ENCODE measurements at places on chromosomes 2 and 18. TPM values are rescaled to one million over a fixed set of nuclear protein-coding genes. Genes with fewer than 3 reads are reported as not detected.

DNA sequence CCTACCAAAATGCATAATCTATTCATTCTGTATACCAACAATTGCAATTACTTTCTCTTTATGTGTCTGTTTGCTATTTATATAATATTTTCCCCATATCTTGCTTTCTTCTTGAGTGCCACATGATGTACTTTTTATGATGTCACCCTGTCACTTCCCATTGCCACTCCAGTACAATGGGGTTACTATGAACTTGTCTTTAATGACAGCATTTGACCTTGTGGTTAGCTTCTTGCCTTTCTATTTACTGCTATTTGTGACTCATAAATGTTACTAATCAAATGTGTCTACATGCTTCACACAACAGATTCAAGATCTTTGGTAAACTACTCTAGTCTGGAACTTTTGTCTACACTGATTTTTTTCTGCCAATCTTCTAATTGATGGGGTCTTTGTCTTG is 486.3 kb downstream of the NR4A2 start:
- no peaks in the 10 kb centered on the region for H3K27me3 ChIP-seq
- no peak overlapping the region for H3K27ac ChIP-seq
- no peaks in the 10 kb centered on the region for H3K4me1 ChIP-seq
- H3K4me3 ChIP-seq, result no peak overlapping the region
- no peak for DNase-seq

DNA sequence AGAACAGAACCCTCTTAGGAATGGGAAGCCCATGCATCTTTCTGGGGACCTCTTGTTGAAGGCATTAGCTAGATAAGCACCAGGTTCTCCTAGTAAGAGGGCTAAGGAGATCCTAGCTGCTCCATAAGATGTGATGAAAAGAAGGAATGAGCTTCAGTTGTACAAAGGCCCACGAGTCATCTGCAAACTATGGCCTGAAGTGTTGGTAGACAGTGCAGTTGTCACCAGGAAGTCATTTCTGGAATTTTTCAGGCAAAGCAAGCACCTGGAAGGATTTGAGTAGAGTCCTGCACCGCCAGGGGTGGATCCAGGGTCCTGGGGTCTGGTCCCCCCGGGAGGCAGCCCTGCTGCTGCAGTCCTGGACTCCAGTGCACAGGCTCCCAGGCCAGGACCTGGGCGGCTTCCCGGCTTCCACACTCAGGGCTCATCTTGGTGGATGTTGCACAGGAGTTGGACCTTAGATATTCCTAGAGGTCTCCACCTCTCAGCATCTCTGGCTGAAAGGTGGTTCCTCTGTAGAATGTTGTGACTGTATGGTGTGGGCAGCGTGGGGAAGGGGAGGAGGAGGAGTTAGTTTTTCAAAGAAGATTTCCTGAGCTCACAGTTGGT is 85.3 kb downstream of the LDLRAD4 start:
- H3K4me1 ChIP-seq, result peaks cover 16% of the 10 kb centered on the region
- no peaks in the 10 kb centered on the region for H3K27me3 ChIP-seq
- no peak overlapping the region for H3K4me3 ChIP-seq

DNA sequence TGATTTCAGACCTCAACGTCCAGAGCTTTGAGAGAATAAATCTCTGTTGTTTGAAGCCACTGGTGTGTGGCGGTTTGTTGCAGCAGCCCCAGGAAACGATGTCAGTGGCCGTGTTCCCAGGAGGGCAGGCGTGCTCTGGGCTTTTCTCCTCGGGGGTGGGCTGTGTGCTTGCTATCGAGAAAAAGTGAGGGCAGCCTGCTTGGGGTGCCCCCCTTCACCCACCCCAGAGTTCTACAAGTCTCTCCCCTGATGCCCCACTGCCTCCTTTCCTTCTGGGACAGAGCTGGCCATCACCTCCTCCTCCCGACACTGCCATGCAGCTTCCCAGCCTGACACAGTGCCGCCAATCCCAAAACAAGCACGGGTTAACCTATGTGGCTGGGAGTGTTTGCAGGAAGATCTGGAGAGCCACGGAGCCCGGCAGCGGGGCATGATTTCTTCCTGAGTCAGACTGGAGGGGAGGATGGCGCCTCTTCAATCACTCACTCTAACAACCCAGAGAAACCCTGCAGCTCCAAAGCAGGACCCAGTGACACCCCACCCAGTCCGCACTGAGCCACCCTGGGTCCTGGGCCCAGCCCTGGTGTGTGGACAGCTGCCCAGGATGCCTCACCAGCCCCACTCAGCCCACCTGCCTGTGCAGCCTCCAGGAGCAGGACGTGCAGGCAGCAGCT is 213.7 kb upstream of the RAB6C start:
- H3K4me3 ChIP-seq, result no peak overlapping the region
- H3K4me1 ChIP-seq, result no peaks in the 10 kb centered on the region
- H3K27me3 ChIP-seq, result no peaks in the 10 kb centered on the region
- no peak for DNase-seq
- no peaks in the 10 kb centered on the region for H3K36me3 ChIP-seq

DNA sequence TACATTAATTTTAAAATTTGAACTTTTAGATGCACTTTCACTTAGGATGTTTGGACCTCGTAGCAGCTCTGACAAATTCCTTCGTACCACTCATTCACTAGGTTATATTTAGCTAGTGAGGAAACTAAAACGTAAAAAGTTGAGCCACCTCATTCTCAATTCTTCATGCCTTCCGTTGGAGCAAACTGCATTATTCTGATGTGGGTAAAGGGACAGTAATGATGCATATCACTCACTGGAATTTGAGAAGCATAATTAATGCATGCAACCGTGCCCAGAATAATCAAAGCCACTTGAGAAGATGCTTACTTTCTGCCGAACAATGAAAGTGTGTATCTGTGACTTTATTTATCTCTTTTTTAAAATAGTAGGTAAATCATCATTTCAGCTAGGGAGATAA is 2.2 kb downstream of the CNOT9 start:
- no peak for DNase-seq
- peak overlapping the region; percentile 99 for H3K27ac ChIP-seq
- H3K4me3 ChIP-seq, result peak overlapping the region; percentile 94
- H3K27me3 ChIP-seq, result peaks cover 3% of the 10 kb centered on the region
- H3K4me1 ChIP-seq, result peaks cover 46% of the 10 kb centered on the region

MYO1B gene
- 15.2 TPM for total RNA-seq

C2orf69 gene
- 18.0 TPM for total RNA-seq

DNA sequence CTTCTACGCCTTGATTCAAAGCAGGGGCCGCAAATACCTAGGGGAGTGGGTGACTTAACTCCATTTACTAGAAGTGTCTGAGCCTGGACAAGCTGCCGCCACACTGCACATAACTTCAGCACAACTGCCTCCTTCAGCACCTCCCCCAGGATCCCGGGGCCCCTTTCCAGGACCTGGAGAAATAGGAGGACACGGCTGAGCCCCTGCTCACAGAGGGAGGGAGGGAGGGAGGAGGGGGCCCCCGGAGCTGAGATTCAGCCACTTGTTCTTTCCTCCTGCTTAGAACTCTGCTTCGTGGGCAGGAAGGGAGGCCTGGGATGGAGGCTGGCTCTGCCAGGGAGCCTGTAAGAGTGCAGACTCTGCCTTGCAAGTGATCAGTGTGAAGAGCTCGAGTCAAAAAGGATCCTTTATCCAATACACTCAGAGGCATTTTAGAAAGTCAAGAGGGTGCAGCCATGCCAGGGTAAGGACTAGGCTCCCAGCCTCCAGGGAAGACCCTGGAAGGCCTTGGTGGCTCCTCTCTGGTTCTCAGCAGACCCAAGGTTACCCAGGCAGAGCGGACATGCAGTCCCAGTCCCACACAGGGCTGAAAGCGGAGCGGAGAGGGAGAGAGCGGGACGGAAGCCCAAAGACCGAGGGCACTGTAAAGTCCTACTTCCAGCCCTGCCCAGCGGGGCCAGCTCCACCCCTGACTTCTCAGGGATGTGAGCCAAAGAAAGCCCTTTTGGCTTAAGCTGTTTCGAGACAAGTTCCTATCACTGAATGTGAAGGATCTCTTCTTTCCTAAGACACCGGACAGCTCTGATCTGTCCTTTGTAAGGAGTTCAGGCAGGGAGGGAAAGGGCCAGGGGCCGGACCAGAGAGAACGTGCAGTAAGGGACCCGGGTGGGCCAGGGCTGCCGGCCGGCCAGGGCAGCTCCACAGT is 8.6 kb upstream of the ARMC9 start:
- H3K27me3 ChIP-seq, result peaks cover 36% of the 10 kb centered on the region
- no peaks in the 10 kb centered on the region for H3K36me3 ChIP-seq

DNA sequence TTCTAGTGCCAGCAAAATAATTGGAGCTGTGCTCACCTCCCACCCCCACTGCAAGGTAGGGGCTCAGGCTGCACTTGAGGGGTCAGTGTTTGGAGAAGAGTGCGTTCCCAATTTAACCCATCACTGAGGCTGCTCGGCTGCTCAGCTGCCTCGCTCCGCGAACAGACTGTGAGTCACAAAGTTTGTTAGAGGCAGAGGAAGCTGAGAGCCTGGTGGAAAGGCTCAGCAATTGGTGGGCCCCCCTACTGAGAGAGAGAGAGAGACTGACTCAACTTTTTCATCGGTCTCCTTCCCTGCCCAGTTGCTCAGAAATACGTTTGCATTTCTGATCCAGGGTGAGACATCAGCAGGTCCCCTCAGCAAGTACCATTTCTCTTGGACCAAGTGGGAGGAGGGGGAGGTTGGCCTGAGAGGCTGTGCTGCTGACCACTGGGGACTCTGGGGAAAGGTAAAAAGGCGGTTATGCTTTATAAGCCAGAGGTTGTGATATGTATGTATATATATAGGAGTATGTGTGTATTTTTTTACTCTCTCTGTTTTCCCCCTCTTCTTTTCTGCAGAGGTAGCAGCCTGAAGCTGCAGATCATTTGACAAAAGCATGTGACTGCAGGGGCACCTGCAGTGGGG is 1.5 kb downstream of the EFR3B start:
- no peaks in the 10 kb centered on the region for H3K36me3 ChIP-seq
- H3K4me3 ChIP-seq, result peak overlapping the region; percentile 81
- peaks cover 26% of the 10 kb centered on the region for H3K4me1 ChIP-seq
- DNase-seq, result no peak
- H3K27ac ChIP-seq, result no peak overlapping the region

TET3 gene
- 20.5 TPM for total RNA-seq

- DNase-seq, result no peak
- no peak overlapping the region for H3K4me3 ChIP-seq
- H3K4me1 ChIP-seq, result no peaks in the 10 kb centered on the region
- no peak overlapping the region for H3K27ac ChIP-seq
These were observed 1142.1 kb downstream of the DPP10 start for GRCh38 chr2:115584507-115584906.

DNA sequence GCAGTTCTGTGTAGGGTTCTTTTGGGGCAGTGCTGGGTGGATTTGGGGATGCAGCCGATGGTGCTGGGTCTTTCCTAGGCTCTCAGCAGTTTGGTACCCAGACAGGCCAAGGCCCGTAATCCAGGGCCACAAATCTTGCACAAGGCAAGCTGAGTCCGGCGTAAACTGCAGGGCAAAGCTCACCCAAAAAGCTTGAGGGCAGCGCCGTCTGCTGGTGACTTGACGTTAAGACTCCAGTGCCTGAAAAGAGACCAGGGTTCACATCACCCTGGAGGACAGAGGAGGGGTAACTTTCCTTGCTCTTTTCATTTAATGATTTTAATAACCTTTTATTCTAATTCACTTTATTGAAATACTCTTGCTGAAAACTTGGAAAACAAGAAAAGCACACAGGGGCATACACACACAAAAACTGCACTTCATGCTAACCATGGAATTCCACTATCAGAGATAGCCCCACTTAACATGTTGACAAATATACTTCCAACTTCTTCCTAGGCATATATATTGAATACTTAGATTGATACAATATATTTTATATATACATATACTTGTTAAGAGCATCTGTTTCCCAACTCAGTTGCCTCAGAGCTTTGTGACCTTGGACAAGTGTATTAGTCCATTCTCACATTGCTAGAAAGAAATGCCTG is 38.9 kb downstream of the CNGA3 start:
- no peak overlapping the region for H3K4me3 ChIP-seq
- H3K27me3 ChIP-seq, result peaks cover 6% of the 10 kb centered on the region
- H3K27ac ChIP-seq, result no peak overlapping the region
- H3K4me1 ChIP-seq, result no peaks in the 10 kb centered on the region
- no peaks in the 10 kb centered on the region for H3K36me3 ChIP-seq

DNA sequence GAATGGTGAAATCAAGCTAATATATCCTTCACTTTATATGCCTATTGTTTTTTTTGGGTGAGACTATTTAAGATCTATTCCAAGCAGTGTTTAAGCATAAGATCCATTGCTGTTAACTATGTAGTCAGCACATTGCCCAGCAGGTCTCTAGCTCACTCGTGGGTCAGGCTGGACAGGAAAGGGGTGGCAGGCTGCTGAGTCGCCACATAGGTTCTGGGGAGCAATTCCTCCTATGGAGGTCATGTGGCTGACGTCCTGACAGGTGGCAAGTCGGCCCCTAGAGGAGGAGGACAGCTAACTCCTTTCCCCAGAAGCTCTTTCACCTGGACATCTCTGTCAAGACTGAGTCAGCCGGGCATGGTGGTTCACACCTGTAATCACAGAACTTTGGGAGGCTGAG is 13.9 kb upstream of the RAB31 start:
- H3K4me3 ChIP-seq, result no peak overlapping the region
- H3K4me1 ChIP-seq, result no peaks in the 10 kb centered on the region
- no peak for DNase-seq
- H3K27ac ChIP-seq, result no peak overlapping the region
- H3K27me3 ChIP-seq, result peaks cover 20% of the 10 kb centered on the region
- H3K36me3 ChIP-seq, result no peaks in the 10 kb centered on the region

DNA sequence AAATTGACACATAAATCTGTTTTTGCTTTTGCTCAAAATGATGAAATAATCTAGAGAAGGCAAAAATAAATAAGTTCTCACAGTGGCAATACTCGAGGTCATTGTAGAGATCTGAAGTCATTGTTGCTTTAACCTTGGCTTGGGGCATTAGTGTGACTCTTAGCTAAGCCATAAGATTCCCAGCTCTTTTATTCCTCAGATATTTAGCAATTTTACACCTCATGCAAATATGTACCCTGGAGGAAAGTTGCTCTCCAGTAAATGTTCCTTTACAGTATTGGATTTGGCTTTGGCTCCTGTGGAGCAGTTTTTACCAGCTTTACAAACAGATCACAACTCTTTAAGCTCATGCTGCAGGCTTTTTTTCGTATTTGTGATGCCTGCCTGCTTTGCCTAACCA is 134.2 kb upstream of the NABP1 start:
- no peak overlapping the region for H3K27ac ChIP-seq
- H3K4me3 ChIP-seq, result no peak overlapping the region
- H3K27me3 ChIP-seq, result peaks cover 6% of the 10 kb centered on the region
- no peaks in the 10 kb centered on the region for H3K36me3 ChIP-seq

CRACDL gene
- total RNA-seq, result 0.32 TPM

DNA sequence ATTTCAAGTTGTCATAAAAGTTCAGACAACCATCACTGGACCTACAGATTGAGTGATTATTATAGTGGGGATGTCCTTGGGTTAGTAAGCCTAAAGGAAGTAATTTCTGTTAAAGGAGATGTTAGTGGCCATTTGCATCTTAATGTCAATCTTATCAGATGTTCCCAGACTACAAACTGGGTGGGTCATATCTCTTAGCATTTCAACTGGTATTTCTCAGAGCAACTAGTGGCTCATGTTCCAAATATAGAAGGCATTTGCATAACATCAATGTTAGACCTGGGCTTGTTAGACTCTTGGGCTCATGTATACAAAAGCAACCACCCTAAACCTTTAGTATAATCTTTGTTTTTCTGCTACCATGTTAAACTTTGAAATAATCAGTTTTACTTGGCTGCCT is 17.9 kb downstream of the PLEKHA3 start:
- H3K27ac ChIP-seq, result no peak overlapping the region
- H3K36me3 ChIP-seq, result peaks cover 56% of the 10 kb centered on the region
- H3K4me1 ChIP-seq, result peaks cover 7% of the 10 kb centered on the region
- DNase-seq, result no peak
- H3K4me3 ChIP-seq, result no peak overlapping the region
